Right ventricle myocardium superior (tissue), 1 donor: ENCODE measurements at places on chromosomes 16 and 17. TPM values are rescaled to one million over a fixed set of nuclear protein-coding genes. Genes with fewer than 3 reads are reported as not detected.
A peak's percentile ranks its signal among the peaks of the same experiment; 100 is the strongest.

DNA sequence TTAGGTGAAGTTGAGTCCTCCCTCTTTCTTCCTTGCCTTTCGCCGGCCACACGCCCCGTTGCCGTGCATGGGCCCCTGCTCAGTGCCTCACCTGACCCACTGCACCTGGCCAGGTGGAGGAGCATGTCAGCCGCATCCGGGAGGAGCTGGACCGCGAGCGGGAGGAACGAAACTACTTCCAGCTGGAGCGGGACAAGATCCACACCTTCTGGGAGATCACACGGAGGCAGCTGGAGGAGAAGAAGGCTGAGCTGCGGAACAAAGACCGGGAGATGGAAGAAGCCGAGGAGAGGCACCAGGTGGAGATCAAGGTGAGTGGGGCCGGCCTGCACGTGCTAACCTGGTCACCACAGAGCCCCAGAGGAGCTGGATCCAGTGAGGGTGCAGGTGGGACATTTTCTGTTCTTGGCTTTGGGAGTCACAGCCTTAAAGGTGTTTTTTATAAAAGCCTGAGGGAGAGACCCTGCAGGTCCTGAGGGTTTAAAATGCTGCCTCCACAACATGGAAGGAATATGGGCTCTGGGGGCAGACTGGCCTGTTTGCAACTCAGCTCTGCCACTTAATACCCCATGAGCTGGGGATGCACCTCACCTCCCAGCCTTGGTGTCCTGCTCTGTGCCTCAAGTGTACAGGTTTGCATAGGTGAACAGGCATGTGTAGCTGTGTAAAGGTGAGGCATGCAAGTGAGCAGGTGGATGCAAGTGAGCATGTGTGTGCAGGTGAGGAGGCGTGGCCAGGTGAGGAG, 12.1 kb upstream of the DBNDD1 start:
- no peak for DNase-seq

- no peak for DNase-seq
Measured at GRCh38 chr16:49972280-49972679, 52.7 kb upstream of the CNEP1R1 start.

GRCh38 chr17:4527134-4527533, 28.1 kb downstream of the MYBBP1A start:
- no peak for DNase-seq

CACNG4 gene
- total RNA-seq = not detected

OMG gene
- not detected for total RNA-seq

CCL4L2 gene
- total RNA-seq = not detected

- no peak for DNase-seq
Measured at GRCh38 chr16:2295056-2295798, 27.3 kb upstream of the RNPS1 start.

RILP gene
- total RNA-seq = 74.6 TPM

- no peak for DNase-seq
Measured at GRCh38 chr17:32102172-32102571, 40.1 kb upstream of the RHOT1 start.

GRCh38 chr17:36463916-36464764, 22.3 kb upstream of the ZNHIT3 start:
- DNase-seq = peak; percentile 64

DNA sequence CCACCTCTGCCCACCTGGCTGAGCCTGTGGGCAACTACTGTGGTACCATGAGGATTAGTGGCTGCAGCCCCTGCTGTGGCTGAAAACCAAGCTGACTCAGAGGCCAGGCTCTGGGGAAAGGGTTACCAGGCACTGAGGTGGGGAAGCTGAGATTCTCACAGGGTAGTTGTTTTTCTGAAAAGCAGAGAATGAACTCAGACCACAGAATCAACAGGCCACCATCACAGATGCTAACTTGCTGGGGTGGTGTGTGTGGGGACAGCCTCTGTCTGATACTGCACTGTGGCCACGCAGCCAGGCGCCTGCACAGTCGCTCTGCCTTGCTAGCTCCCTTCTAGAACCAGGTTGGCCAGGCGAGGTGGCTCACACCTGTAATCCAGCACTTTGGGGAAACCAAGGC, 28.8 kb downstream of the NPLOC4 start:
- no peak for DNase-seq

DNA sequence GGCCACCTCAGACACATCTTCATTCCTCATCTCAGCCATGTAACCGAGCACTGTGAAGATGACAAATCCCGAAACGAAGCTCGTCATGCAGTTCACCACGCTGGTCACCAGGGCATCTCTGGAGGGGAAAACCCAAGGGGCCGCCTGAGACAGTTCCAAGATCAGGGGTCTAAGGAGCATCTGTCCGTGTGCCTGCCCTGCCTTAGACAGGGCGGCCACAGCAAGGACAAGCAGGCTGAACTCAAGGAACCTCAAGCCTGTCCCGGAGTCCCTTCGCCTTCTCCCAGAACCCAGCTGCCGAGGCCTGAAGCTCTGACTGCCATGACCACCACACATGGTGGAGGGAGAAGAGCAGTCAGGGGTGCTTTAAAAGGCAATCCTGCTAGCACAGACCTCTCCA, 22.7 kb downstream of the SLC6A4 start:
- DNase-seq = no peak

KLHDC4 gene
- total RNA-seq = 8.7 TPM

DNA sequence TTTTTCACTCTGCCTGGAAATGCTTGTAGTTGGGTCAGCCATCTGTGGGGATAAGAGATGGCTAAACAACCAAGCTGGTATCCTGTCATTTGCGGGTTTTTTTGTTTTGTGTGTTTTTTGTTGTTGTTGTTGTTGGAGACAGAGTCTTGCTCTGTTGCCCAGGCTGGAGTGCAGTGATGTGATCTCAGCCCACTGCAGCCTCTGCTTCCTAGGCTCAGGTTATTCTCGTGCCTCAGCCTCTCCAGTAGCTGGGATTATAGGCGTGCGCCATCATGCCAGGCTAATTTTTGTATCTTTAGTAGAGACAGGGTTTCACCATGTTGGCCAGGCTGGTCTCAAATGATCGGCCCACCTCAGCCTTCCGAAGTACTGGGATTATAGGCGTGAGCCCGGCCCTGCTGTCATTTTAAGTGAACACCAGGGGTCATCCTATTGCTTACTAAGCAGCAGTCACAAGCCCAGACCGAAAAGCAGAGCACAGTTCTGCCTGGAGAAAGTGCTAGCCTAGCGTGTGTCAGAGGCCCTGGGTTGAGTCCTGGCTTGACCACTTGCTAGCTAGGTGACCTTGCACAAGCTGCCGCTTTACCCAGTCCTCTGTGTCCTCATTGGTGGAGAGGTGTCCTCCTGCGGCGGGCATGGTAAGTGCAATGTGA, 4.6 kb downstream of the SMCR8 start:
- no peak for DNase-seq

DNA sequence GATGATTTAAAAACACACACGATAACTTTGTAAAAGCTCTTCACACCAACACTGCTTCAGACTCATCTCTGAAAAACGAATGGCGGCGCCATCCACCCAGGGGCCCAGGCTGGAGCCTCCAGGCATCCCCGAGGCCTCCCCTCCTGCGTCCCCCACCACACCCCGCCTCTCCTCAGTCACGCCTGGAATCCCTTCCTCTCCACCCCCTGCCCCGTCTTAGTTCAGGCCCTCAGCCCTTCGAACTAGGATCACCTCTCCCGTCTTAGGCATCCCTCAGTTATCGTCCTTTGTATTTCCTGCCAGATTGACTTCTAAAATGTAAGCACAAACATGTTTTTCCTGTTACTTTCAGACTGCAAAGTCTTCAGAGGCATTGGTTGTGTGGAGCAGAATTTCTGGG, 58.3 kb downstream of the NDEL1 start:
- DNase-seq = no peak

PIMREG gene
- total RNA-seq = 0.59 TPM

GRCh38 chr16:56289862-56290261, 98.6 kb downstream of the GNAO1 start:
- no peak for DNase-seq

- no peak for DNase-seq
Measured at GRCh38 chr16:85107532-85107931, 4.7 kb downstream of the CIBAR2 start.

DNA sequence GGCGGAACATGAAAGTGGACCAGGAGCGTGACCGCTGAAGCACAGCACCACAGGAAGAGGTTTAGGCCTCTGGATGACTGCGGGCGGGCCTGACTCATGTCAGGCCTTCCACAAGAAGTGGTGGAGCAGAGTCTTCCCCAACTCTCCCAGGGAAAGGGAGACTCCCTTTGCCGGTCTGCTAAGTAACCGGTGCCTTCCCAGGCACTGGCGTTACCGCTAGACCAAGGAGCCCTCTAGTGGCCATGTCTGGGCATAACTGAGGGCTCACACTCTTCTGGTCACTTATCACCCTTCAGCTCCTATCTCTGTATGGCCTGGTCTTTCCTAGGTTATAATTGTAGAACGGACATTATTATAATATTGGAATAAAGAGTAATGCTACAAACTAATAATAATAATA, 1931.9 kb downstream of the TP53TG3F start:
- no peak for DNase-seq

DNA sequence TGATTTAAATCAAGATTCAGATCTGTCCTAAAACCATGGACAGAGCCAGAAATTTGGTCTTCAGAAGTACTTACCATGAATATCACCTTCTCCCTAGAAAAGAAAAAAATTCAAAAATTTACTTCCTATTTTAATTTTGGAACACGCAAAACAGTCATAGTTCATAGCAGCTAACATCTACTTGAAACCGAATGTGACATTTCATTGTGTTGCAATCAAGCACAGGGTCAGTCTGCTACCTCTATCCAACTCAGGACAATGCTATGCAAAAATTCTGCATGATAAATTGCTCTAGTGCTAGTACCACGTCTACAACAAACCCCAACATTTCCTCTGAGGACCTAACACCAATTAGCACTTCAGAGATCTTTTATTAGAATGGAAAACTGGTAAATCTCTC, 7.7 kb downstream of the JPT1 start:
- no peak for DNase-seq
